Hematopoietic multipotent progenitor cell treated with erythropoietin and hydrocortisone succinate and interleukin-3 and kit ligand, for 17 days (in vitro differentiated cells): ENCODE measurements at places on chromosomes 7 and 10.

GRCh38 chr10:76231286-76231934 is 800.0 kb downstream of the LRMDA start:
- DNase-seq: no peak

- DNase-seq: no peak
These were observed 97.1 kb upstream of the TMEM168 start for GRCh38 chr7:112887337-112887736.

GRCh38 chr7:128863433-128863989 is 855 bp downstream of the ATP6V1F start:
- DNase-seq: peak; percentile 60

- DNase-seq: no peak
These were observed 15.6 kb downstream of the ZNF12 start for GRCh38 chr7:6691103-6691502.

GRCh38 chr10:75493464-75493863 is 62.0 kb downstream of the LRMDA start:
- no peak for DNase-seq
